ENCODE measurements at places on chromosomes 3 and 15.

DNA sequence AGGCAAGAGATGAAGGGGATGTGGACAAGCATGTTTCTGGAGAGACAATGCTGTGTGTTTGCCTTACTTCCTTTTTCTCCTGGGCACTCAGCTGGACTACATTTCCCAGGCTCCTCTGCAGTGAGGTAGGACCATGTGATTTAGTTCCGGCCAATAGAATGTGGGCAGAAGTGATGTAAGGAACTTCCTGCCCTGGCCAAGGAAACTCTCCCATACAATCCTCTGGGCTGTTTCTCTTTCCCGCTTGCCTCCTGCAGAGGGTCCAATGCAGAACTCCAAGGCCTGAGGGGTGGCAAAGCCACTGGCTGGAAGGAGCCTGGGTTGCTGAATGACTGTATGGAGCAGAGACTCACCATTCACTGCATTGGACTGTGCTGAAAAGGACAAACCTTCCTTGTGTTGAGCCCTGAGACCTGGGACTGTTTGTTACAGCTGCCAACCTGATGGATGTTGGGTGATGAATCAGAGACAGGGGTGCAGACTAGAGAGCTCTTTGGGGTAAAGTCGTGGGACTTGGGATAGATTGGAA, 82.7 kb upstream of the SLC6A6 start:
- no peak for DNase-seq

- DNase-seq = no peak
Measured at GRCh38 chr3:195704433-195704999, 16.3 kb upstream of the MUC20 start.

DNA sequence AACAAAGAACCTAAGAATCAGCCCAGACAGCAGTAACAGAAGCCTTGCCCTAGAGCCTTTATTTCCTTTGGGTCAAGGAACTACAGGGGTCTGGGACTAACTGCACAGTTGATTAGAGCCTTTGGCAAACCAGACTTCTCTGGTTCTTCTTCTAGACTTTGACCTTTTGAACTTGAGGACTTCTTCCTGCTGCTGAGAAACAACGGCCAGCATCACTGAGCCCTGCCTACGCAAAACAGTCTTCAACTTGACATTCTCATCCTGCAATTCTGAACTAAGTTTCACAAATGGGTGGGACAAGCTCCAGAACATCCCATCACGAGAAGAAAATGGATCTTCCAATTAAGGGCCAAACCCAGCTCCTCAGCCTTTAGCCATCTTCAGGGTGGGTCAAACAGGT, 31.4 kb downstream of the CMTM6 start:
- no peak for DNase-seq

- DNase-seq = no peak
Measured at GRCh38 chr15:81896356-81896755, 149.5 kb downstream of the MEX3B start.

DNA sequence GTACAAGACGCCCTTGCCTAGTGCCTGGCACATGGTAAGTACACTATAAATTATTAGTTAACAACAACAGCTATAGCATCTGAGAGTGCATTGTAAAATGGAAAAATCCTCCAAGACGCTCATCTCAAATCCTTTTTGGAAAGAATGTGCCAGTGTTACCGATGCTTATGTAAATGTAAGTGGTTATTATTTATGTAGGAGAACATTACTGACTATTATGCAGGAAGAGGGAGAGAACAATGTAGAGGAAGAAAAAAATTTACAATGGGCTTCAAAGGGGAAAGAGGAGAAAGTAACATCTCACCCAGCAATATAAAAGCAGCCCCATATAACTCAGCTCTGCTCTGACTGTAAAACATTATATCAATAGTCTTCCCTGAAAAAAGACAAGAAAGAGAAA, 155.3 kb upstream of the LPP start:
- DNase-seq = no peak

GRCh38 chr3:57793737-57794187, 37.7 kb downstream of the SLMAP start:
- no peak for DNase-seq

DNA sequence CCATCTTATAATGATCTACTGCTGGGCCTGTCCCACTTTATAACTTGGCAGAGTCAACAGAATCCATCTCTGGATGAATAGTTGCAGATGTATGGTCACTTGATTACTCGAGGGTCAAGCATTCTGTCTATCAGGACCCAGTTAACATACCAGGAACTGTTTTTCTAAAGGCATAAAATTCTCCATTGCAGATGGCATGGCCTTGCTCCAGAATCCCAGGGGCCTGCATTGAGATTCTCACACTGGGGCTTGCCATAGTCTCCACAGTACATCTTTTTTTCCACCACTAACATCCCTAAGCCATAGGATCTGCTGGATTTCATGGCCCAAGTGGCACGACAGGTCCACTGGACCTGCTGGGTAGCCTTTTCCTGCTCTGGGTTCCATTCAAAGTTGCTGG, 68.5 kb upstream of the CACNA1D start:
- no peak for DNase-seq

GRCh38 chr3:10935028-10935427, 57.5 kb upstream of the SLC6A1 start:
- no peak for DNase-seq

- DNase-seq = no peak
Measured at GRCh38 chr3:81658322-81658997, 103.0 kb downstream of the GBE1 start.
